ENCODE measurements at places on chromosomes 3 and 15.

DNA sequence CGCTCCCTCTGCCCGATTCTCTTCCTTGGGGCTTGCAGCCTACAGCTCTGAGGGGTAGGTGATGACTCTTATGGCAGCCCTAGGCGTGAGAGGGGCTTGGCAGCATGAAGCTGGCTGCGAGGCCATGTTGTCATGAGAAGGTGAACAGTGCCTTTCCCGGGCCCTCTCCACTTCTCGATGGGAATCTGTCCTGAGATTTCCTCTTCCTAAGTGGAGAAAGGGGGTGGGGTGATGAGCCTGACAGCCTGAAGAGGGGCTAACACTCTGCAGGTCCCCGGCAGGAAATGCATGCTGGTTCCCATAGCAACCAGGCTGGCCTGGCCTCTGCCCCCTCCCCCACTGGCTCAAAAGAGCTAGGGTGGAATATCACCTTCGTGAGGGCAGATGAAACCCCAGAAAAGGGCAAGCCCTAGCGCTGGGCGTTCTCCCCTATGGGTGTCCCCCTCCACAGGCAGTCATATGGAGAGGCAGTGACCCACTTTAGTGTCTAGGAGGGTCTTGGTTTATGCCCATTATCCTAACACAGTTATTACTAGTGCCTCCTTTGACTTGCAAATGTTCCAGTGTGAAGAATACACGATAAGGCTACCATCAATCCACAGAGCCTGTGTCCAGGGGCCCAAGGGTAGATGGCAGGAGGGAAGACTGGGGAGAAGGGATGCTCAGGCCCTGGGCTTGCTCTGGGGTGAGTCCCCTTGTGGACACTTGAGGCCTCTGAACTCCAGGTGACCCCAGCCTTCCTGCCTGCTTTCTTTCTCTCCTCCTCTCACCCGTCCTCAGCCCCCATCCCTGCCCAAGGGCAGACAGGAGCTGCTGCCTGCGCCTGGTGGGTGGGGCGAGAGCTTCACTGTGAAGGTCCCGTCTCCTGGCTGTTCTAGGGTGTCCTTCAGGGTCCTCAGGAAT, 13.2 kb downstream of the EPHB3 start:
- no peak for DNase-seq

DNA sequence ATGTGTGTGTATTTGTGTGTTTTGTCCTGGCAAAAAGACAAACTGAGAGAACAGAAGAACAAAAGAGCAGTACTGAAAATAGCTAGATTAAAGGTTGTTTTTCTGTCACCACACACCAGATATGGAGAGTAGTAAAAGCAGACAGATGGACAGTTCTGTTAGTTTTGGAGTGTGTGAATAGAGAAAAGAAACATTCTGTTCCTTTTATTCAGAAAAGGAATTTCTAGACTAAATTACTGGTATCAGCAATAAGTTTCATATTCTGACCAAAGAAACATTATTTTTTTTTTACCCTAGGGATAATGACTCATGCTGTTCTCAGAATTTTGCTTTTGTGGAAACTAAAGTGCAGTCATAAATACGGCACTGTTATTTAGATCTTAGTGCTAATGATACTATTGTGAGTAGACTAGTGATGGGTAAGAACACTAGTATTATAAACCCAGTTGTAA, 32.9 kb downstream of the PIK3CA start:
- DNase-seq: no peak

- DNase-seq: no peak
These were observed 244.0 kb upstream of the TBC1D5 start for GRCh38 chr3:17986348-17986816.

GRCh38 chr3:143242101-143242500, 122.5 kb downstream of the CHST2 start:
- no peak for DNase-seq

GRCh38 chr3:150238995-150239619, 169.0 kb upstream of the TSC22D2 start:
- no peak for DNase-seq

DNA sequence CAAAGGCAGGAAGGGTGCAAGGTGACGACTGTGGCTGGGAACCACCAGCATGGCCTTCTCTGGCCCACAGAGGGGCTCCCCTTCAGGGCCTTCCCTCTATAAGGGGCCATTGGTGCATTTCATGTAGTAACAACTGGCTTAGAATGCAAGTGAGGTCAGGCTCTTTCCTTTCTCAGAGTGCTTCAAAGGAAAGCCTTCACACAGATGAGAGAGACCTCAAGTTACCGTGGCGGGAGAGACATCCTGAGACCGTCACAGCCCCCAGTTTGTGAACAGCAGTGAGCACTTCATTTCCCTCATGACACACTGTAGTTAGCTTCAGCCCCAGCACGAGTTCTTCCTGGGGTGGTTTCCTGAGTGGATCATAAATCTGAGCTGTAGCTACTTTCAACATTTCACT, 96.6 kb upstream of the LIMD1 start:
- no peak for DNase-seq

DNA sequence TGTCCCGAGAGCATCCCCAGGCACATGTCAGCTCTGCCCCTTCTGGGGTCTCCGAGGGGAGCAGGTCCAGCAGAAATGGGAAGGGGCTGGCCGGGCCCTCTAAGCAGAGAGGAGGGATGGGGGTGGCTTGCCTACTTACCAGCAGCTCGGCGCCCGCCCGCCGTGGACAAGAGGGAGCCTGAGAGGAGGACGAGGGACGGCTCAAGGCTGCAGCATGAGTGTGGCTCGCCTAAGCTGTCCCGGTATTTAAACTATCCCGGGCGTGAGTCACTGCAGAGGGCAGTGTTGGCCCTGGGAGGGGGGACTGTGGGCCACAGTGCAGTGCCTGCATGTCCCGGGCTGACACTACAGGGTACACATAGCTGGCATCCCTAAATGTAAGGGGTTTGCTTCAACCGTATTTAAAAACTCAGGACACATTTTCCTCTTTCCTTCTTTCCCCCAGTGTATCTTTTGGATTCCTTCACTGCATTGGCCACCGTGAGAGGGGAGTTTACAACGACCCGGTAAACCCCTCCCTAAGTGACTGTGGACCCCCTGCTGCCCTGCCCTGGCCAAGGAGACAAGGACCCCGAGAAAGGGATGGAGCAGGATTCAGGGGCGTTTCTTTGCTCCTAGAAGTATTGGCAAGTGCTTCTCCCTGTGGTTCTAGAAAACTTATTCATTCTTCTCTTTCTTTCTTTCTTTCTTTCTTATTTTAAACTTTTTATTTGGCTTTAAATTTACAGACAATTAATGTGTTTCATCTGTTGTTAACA, at the start of gene LRRC15:
TSS of gene LRRC15 (minus strand) at position 222 of the 758 bp plus-strand sequence. CDS start 8,700 bp downstream, outside the sequence.
- DNase-seq: no peak

DNA sequence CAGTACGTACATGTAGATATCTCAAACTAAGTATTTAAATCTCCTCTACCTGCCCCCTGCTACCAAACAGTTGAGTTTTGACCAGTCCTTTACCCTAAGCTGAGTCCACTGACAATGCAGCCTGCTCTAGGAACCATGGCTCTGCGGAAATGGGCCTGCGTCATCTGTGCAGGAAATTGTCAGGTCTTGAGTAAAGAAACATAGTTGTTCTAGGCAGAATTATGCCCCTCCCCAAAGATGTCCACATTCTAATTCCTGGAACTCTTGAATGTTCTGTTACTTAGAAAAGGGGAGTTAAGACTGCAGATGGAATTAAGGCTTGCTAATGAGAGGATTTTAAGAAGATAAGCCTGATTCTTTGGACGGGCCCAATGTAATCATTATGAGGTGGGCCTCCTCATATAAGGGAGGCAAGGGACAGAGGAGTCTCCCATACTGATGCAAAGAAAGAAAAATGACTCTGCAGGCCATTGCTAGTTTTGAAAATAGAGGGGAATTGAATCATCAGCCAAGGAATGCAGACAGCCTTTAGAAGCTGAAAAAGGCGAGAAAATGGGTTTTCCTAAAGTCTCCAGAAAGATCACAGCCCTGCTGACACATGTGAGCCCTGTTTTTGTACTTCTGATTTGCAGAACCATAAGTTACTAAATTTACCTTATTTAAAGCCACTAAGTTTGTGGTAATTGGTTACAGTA, 5.5 kb upstream of the VGLL3 start:
- DNase-seq: no peak

- DNase-seq: no peak
These were observed 143.7 kb downstream of the NR1D2 start for GRCh38 chr3:24088782-24089181.

DNA sequence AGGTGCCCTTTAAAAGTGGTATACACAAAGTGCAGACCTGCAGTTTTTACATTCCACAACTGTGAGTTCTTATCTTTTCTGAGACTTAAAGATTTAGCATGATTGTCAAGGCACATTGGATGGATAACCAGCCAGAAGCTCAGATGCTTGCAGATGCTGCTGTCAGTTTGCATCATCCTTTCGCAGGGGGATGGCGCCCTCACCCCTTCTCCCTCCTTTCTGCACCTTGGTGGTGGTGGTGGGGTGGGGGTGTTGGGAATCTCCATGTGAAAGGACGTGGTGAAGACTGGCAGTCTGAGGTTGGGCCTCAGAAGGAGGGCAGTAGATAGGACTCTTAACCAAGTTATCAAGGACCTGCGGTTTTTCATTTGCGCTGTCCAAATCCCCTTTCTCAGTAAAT, 309.6 kb upstream of the SEMA6D start:
- no peak for DNase-seq

- no peak for DNase-seq
These were observed 29.7 kb downstream of the WHAMM start for GRCh38 chr15:82839136-82839535.

All from GM18507 (cell line).